ENCODE measurements at places on chromosomes 6 and 20.

GRCh38 chr6:37088897-37089296 lies 81.1 kb upstream of the PIM1 start:
- no peak for DNase-seq

- DNase-seq: peak; percentile 81
These were observed 650 bp upstream of the TTK start for GRCh38 chr6:80003826-80004172.

DNA sequence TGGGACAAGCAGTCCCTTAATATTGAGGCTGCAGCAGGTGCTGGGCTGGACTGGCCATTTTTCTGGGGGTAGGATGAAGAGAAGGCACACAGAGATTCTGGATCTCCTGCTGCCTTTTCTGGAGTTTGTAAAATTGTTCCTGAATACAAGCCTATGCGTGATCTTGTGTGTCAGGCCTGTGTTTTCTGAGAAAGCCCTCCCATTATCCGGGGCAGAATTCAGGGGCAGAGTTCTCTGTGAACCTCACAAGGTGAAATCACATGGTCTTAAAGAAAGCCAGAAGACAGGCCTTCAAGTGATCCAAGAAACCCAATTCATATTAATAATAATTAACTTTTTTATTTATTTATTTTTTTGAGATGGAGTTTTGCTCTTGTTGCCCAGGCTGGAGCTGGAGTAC lies 12.5 kb downstream of the CCN5 start:
- DNase-seq: no peak

DNA sequence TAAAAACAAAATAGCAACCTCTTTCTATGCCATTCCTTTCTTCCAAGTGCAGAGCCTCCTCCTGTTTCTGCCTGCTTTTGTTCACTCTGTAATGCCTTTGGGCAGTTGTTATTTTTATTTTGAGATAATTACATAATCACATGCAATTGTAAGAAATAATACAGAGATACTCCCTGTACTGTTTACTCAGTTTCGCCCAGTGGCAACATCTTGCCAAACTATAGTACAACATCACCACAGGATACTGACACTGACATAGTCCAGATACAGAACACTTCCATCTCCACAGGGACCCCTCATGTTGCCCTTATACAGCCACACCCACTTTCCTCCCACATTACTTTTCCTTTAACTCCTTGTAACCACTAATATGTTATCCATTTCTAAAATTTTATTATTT lies 59.7 kb downstream of the BANF2 start:
- no peak for DNase-seq

GRCh38 chr6:160112628-160113299 lies 8.9 kb upstream of the SLC22A1 start:
- no peak for DNase-seq

Measured in thymus (tissue), 14 donors.